T-helper 22 cell (primary cell): ENCODE measurements at places on chromosomes 7 and 10.

GRCh38 chr10:33056828-33057596 lies 99.0 kb upstream of the ITGB1 start:
- no peak for DNase-seq

DNA sequence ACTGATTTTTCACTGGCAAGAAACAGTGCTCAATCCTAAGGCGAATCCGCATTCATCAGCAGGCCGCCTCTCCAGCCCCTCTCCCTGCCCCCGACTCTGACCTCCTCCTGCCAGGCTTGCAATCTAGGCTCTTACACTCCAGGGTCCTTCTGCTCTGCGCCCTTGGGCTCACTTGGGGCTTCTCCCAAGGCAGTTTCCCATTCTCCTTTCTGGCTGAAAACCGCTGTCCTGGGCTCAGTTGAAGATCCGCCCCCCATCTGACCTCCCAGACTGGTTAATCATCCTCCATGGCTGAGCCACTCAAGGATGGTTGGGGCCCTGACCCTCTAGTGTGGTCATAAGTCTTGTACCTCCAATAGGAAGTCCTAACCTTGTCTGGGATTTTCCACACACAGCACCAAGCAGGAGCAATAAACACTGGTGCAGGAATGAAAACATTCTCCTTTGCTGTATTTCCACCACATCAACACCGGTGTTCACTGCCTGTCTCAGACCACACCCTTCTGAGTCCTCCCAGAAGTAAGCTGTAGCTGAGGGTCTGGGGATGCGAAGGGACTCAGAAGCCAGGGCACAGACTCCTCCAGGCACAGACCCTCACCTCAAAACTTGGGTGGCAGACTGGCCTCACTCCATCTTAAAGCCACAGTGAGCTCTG lies 42.4 kb downstream of the TNS3 start:
- no peak for DNase-seq

DNA sequence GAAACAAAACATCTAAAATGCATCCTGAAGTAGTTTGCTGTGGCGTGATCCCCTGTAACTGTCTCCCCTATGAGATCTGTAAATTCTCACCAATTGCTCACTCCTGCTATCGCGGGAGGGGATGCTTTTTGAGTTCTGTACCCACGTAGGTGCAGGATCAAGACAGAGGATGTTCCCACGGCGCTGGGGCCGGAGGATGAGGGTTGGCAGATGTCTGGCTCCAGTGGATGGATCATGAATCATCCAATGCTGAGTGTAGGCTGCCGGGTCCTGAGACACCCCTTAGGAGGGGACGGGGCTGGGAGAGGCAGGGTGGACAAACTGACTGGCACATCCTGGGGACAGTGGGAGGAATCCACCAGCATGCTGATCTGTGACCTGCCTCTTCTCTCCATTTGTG lies 224.4 kb downstream of the USP6NL start:
- no peak for DNase-seq

DNA sequence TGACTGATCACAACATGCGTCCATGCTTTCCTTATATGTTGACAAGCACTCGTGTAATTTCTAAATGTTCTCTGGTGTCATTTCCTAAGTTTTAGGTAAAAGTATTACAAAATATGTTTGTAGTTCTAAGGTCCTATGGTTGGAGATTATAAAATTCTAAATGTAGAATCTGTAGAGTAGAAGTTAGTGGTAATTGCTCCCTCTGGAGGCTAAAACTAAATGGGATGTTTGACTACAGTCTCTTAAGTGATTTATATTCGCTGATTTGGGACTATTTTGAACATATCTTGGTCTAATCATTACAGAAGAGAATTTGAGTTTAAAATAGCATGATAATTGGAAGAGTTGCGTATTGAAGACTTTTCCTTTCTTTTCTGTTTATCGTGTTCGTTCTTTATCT lies 74.1 kb downstream of the ZMYND11 start:
- DNase-seq = no peak

DNA sequence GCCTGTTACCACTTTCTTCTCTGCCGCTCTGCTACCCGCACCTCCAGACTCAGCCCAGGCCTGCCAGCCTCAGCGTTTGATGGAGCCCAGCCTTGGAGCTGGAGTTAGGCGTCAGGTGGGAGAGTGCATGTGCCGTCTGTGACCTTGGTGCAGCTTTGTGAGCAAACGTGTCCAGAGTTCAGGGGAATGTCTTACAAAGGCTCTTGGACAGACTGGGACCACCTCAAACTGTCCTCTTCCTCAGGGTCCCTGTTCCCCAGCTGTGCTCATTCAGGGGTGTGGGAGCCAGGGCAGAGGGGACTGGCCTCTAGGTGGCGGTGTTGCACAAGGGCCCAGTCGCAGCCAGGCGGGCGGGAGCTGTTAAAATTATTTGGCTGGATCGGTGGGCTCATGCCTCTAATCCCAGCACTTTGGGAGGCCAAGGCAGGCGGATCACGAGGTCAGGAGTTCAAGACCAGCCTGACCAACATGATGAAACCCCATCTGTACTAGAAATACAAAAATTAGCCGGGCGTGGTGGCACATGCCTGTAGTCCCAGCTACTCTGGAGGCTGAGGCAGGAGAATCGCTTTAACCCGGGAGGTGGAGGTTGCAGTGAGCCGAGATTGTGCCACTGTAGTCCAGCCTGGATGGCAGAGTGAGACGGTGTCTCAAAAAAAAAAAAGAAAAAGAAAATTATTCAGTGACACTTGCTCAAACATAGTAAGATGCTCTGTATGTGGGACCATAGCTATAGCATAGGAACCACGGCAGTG lies 89.2 kb downstream of the ADCY1 start:
- no peak for DNase-seq

DNA sequence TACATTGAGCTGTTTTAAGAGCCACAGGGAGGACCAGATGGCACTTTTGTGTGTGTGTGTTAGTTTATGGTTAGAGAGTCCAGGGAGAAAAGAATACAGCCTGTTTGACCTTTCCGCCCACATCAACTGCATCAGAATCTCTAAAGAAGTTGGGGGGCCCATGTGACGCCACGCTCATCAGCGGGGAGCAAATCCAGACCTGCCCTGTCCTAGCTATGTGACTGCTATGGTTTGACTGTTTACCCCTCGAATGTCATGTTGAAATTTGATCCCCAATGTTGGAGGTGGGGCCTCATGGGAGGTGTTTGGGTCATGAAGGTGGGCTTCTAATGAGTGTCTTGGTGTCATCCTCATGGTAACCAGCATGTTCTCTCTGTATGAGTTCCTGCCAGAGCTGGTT lies 128.0 kb downstream of the ADRA2A start:
- DNase-seq = no peak

DNA sequence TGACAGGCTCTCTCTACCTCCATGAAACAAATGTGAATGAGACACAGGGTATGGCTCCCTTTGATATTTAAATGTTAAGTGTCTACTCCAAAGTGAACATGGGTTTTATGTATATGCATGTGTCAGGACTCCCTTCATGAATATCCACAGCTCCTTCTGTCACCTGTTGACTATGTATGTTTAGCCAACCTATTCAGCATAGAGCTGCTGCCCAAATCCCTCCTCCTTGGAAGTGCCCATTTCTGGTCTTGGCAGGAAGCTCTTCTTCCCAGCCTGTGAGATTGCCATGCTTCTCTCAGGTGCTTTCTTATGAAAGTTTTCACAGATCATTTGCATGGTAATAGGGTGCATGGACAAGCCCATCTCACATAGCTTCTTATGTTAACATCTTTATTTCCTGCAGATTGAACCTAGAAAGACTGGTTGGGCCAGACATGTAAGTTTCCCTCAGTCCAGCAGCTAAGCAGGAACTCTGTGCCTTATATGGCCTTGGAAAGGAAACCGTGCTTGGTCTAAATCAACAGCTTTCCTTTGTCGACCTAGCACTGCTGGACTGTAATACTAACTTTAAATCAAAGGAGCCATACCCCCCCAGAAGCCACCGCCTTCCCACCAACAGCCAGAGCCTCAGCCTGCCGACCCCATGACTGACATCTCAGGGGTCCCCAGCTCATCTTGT lies 288.9 kb downstream of the ADARB2 start:
- no peak for DNase-seq

- no peak for DNase-seq
These were observed 132.9 kb downstream of the PIP4K2A start for GRCh38 chr10:22581461-22581860.

DNA sequence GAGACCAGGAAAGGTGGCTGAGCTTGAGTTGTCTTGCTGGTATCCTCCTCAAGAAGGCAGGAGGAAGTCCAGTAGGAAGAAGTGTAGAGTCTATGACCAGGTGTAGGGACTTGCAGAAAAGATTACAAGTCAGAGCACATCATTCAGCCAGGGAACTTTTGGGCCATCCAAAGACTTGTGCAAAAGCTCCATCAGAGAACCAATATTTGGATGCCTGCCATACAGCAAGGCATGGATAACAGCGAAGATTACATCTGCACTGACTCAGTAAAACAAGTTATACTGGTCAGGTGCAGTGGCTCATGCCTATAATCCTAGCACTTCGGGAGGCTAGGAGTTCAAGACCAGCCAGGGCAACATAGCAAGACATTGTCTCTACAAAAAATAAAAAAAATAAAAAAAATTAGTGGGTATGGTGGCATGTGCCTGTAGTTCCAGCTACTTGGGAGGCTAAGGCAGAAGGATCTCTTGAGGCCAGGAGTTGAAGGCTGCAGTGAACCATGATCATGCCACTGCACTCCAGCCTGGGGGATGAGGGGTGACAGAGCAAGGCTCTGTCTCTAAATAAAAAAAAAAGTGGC lies 13.2 kb upstream of the NMT2 start:
- no peak for DNase-seq

GRCh38 chr7:47149208-47149839 lies 432.6 kb downstream of the TNS3 start:
- no peak for DNase-seq

DNA sequence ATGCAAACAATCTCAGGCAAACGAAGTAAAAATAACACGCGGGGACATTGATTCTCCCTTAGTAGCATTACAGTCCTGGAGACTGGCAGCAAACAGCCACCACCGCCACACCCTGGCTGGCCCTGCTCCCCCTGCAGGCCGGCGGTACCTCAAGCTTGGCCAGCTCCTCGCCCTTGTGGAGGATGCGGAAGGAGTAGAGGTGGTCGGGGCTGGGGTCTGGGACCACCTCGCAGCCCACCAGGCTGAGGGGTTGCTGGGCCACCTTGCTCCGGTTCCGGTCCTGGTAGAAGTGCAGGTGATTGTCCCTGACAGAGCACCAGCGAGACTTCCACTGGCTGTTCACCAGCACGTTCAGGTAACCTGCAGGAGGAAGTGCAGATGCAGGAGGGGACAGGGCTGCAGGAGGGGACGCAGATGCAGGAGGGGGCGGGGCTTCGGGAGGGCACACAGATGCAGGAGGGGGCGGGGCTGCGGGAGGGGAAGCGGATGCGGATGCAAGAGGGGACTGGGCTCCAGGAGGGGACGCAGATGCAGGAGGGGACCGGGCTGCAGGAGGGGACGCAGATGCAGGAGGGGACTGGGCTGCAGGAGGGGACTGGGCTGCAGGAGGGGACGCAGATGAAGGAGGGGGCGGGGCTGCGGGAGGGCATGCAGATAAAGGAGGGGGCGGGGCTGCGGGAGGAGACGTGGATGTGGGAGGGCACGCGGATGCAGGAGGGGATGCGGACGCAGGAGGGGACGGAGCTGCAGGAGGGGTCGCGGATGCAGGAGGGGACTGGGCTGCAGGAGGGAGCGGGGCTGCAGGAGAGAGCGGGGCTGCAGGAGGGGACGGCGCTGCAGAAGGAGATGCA lies 65.7 kb downstream of the VWA2 start:
- peak; percentile 42 for DNase-seq

DNA sequence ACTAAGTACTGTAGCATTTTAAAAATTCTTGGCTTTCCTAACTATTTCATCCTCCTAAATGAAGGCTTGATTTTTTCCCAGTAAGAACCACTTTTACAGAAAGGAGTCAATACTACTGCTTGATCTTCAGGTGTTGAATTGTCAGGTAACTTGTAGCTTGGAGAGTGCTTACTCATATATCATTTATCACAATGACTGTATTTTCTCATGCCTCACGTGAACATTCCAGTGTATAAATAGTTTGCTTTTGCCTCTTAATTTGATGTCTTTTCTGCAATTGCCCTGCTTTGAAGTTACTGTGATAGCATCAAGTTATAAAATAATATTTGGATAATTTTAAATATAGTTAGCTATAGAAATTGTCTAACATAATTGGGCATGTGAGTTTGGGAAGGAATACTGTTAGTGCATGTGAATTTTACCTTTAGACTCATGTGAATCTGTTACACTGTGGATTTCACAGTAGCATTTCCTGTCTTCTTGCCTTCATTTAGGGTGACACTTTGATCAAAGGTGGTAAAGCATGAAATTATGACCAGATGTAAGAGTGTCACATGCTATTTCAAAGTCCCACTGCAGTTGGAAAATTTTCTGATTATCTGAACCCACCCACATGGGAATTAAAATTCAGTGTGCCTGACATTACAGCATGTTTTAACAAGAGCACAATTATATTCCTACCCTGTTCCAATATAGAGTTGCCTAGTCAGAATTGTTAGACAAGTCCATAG lies 962.8 kb downstream of the DNAJB9 start:
- no peak for DNase-seq

DNA sequence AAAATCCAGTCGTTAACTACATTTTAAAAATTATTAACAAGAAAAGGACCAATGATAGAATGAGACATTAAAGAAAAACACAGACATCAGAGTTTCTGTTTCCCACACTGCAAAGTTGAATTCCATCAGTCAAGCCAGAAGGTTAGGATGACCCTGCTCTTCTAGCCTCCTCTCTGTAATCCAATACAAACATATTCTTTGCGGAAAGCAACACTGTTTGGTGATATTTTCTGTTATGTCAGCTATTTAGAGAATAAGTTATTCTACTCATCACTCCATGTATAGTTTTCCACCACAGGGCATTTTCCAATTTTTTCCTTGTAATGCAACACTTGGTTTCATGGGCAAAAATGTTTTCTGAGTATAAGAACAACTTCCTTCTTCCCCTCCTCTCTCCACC lies 152.3 kb downstream of the EVX1 start:
- no peak for DNase-seq

- no peak for DNase-seq
These were observed 143.8 kb downstream of the C7orf25 start for GRCh38 chr7:42768045-42768444.

DNA sequence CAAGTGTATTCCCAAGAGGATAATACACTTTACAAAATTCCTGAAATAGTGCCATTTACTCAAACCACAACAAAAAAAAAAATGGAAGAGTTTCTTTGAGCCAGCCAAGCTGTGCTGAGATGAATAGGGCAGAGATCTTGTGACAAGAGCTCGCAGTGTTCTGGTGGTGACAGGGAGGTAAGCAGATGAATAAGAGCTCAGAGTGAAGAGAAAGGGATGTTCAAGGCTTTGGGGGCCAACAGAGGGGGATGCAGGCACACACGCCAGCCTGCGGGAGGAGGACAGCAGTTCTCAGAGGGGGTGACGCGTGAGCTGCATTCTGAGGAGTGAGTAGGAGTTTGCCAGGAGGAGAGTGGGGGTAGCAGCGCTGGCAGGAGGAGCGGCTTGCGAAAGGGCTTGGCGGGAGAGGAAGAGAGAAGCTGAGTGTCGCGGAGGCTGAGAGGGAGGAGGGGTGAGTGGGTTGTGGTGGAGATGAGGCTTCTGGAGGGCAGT lies 194.4 kb upstream of the IMMP2L start:
- DNase-seq = no peak

GRCh38 chr7:34121366-34121765 lies 216.0 kb downstream of the BMPER start:
- no peak for DNase-seq

- no peak for DNase-seq
These were observed 216.8 kb downstream of the SNX10 start for GRCh38 chr7:26508481-26508880.

- DNase-seq = no peak
These were observed 201.4 kb downstream of the PTEN start for GRCh38 chr10:88064608-88065382.
